ENCODE measurements at places on chromosomes 4 and X. TPM values are rescaled to one million over a fixed set of nuclear protein-coding genes. Genes with fewer than 3 reads are reported as not detected.
A peak's percentile ranks its signal among the peaks of the same experiment; 100 is the strongest.

The TEX13C gene
- total RNA-seq: not detected

GRCh38 chr4:33386764-33387163 lies 2666.6 kb downstream of the PCDH7 start:
- no peak for DNase-seq

- no peak for DNase-seq
Measured at GRCh38 chr4:139665079-139665689, 435 bp upstream of the MGST2 start.

DNA sequence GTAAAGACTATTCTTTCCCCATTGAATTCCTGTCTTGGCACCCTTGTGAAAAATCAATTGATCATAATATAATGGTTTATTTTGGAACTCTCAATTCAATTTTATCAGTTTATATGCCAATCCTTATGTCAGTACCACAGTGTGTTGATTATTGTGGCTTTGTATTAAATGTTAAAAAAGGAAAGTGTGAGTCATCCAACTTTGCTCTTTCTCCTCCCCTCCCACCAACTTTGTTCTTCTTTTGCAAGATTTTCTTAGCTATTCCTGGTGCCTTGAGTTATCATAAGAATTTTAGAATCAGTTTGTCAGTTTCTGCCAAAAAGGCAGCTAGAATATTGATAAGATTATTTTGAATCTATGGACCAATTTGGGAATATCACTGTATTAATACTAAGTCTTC lies 11.2 kb upstream of the RNF175 start:
- DNase-seq: no peak

The NXF2 gene
- not detected for total RNA-seq

The HSFX3 gene
- not detected for total RNA-seq

GRCh38 chr4:156958276-156959074 lies 13.1 kb downstream of the PDGFC start:
- no peak for DNase-seq

GRCh38 chr4:16443504-16444088 lies 217.3 kb upstream of the TAPT1 start:
- peak; percentile 3 for DNase-seq

DNA sequence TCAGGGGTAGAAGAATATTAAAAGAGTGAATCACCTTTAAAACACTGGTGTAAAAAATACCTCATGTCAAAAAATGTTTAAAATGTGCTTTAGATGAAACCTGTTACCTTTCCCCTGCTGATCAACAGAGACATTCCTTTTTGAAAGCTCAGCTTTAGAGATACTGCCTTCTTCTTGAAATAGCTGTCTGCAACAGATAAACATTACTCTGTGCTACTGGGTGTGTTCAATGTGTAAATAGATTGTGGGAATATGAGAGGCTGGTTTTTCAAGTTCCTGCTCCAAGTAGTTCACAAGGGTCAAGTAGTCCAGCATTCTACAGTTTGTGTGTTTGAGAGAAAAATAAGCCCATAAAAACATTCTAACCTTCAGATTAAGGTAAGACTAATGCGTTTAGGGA lies at the start of gene SYTL5:
Gene SYTL5 (plus strand): TSS at position 263 of the 400 bp plus-strand sequence. CDS start 27,337 bp downstream, outside the sequence.
- no peak for DNase-seq

- DNase-seq: no peak
Measured at GRCh38 chr4:155042014-155042413, 166.4 kb upstream of the NPY2R start.

- no peak for DNase-seq
Measured at GRCh38 chr4:71583971-71584370, 199.9 kb downstream of the GC start.

DNA sequence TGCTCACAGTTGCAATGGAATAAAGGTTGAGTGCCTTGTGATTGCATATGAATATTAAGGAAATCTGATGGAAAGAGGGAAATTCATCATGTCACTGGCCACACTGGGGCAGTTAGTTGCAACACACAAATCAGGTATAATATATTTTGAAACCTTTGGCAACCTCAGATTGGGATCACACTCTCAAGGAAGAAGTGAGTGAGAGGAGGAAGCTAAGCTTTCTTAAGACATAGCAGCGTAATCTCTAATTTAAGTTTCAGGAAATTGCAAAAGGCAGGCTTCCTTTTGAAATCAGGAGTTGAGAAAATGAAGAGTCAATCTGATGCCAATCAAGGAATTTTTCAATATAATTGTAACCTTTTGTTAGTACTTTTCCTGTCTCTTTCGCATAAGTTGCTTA lies 12.3 kb upstream of the CLTRN start:
- no peak for DNase-seq

- DNase-seq: no peak
Measured at GRCh38 chrX:26562156-26562555, 346.2 kb downstream of the MAGEB5 start.

The BEND4 gene
- total RNA-seq: 0.08 TPM

The OCIAD2 gene
- 108 TPM for total RNA-seq

- DNase-seq: no peak
Measured at GRCh38 chrX:117335209-117335608, 781.4 kb downstream of the KLHL13 start.

The ARHGAP36 gene
- total RNA-seq: not detected

DNA sequence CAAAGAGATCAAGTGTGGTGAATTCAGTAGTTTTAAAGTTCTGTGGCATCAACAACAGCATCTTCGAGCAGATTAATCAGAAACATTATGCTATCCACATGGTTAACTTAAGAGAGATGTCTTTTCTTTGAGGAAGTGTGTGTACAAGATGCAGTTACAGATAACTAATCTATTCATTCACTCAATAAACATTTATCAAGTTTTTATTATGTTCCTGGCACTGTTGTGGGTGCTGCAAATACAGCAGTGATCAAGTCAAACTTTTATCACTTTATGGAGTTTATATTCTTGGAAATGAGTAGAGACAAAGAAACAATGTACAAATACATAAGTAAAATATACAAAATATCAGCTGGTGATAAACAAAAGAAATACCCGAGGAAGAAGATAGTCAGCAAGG lies 66.4 kb downstream of the ATOH1 start:
- DNase-seq: no peak

The SLC38A5 gene
- 18.4 TPM for total RNA-seq

The CFI gene
- total RNA-seq: not detected

DNA sequence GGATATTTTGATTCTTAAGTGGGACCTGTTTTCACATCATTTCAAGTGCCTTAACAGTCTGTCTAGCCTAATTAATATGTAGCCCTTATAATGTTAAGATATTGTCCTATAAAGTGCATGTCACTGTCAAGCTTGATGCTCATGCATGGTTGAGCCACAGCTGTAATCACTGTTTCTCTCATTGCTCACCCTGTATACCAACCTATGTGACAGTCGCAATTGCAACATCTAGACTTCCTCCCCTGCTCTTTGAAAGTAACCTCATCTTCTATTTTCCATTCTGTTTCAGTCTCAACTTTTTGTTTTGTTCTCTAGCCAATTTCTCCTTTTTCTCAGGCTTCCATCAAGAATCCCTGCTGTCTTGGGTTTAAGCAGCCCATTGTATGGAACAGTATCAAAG lies 24.4 kb upstream of the MSL3 start:
- no peak for DNase-seq

GRCh38 chrX:50333308-50333707 lies 128.7 kb downstream of the CCNB3 start:
- DNase-seq: no peak

- DNase-seq: no peak
Measured at GRCh38 chr4:144748814-144749555, 103.0 kb downstream of the HHIP start.

- no peak for DNase-seq
Measured at GRCh38 chr4:168633064-168633463, 136.2 kb downstream of the PALLD start.

DNA sequence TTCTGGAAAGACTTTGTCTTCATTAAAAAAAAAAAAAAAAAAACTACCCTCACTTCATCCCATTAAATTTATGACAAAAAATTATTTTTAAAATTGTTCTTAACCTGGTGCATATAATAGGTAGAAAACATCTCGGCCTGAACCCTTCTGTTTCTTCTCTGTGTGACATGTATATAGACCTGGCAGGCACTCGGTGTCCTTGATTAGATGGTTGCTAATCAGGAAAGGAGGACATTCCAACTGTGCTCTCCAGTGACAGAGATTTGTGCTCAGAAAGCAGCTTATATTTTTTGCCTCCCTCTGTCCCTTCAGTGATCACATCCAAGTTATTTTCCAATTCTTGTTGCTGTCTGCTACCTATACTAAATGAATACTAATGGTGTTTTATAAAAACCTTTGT lies 355.6 kb downstream of the CBLL2 start:
- DNase-seq: no peak

DNA sequence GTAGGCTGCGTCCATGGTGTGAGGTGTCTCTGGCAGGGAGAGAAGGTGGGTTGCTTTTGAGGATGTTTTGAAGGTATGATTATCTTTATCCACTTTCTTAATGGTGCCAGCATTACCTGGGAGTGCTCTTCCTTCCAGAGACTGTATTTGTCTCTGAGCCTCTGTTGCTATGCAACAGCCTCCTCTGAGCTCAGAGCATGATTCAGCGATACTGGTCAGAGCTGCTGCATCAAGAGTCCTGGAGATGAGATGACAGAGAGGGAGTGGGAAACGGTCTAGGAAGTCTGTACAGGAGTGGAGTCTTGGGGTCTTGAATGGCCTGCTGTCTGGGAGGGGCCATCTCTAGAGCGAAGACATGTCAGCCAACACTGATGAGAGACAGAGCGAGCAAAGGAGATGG lies 104.4 kb upstream of the RAB40AL start:
- DNase-seq: no peak

The SPANXN3 gene
- total RNA-seq: not detected

The KLHL13 gene
- 0.53 TPM for total RNA-seq

The RIBC1 gene
- 1.2 TPM for total RNA-seq

GRCh38 chrX:47226071-47226470 lies 6.7 kb upstream of the USP11 start:
- no peak for DNase-seq

The COL4A6 gene
- total RNA-seq: not detected

All from CD4-positive, alpha-beta memory T cell (primary cell).